Lung (tissue), 17 donors: ENCODE measurements at places on chromosomes 5 and 9.

DNA sequence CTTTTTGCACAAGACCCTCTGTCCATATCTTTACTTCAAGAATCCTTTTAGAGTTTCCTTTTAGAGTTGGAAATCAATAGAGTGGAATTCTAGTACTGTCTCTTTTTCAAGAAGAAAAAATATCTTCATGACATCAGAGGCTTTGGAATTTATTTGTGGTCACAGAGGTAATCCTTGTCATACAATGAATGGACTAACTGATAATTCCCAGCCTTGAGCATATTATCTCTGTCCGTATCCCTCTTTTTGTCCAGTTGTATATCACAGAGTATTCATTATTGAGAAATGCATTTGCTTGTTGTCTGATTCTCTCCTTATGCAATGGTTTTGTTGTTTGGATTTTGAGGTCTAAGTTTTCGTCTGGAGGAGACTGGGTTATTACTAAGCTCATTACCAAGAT is 82.0 kb upstream of the HAPLN1 start:
- no peak for DNase-seq

GRCh38 chr5:5270958-5271785 is 131.0 kb downstream of the ADAMTS16 start:
- DNase-seq = peak; percentile 73

- no peak for DNase-seq
Measured at GRCh38 chr9:86043999-86044398, 55.4 kb downstream of the GOLM1 start.

- DNase-seq = peak; percentile 30
Measured at GRCh38 chr9:122252796-122253195, 11.8 kb downstream of the RBM18 start.

DNA sequence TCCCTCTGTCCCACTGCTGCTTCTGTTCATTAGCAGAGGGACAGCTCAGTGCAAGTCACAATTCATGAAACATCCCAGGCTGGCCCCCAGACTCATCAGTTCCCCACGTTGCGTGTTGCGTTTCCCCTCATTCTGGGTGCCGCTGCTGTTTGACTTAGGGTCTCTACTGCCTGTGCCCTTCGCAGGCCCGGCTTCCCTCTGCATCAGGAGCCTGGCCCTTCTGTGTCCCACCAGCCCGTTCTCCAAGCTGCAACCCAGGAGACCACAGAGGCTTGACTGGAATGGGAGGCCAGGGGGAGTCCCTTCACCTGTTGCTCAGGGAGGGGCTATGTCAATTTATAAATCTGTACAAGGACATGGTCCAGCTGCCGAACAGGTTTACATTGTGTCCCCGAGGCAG is 53.9 kb upstream of the SUSD3 start:
- DNase-seq = no peak

DNA sequence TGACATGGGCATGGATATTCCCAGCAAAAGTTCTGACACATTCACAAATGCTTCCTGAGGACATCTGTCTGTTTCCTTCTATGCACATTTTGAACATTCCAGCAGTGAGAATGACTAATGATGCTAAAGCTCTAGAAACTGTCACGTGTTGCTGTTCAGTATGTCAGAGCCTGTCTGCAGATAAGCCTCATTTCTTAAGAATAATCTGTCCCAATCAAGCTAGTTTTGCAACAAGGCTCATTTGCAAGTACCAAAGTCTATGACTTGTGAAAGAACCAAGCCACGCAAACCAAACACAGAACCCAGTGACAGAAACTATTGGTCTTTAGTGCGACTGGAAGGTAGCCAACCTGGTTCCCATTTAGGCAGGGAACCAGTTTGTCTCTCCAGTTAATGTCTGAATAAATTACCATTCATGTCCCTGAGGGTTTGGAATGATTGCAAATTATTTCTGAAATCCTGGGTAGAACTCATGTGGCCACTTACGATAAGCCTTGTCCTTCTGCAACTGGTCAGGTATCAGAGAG is 178.5 kb downstream of the C9orf152 start:
- DNase-seq = no peak

DNA sequence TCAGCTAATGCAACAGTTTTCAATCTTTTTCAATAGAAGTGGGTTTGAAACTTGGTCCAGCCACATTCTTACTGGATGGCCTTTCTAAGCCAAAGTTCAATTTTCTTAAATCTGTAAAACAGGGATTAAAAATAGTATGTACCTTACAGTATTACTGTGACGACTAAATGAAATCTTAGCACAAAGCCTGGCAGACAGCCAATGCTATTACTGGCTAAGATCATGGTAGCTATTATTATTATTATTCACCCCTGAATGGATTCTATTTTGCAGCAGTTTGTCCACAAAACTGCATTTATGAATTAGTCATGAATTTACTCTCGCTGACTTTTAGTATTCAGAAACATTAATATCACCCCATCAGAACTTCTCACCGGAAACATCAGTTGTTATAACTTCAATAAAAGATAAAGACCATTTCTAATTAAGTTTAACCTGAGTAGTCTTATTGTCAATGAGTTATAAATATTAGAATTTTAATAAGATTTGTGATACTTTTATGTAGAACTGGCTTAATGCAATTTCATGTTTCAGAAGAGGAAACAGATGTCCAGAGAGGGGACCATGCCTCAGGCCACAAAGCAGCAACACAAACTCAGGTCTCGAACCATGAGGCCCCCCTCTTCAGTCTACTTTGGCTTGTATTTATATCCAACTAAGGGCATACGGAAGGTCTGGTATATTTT is 468.2 kb downstream of the ARHGEF28 start:
- DNase-seq = peak; percentile 53

DNA sequence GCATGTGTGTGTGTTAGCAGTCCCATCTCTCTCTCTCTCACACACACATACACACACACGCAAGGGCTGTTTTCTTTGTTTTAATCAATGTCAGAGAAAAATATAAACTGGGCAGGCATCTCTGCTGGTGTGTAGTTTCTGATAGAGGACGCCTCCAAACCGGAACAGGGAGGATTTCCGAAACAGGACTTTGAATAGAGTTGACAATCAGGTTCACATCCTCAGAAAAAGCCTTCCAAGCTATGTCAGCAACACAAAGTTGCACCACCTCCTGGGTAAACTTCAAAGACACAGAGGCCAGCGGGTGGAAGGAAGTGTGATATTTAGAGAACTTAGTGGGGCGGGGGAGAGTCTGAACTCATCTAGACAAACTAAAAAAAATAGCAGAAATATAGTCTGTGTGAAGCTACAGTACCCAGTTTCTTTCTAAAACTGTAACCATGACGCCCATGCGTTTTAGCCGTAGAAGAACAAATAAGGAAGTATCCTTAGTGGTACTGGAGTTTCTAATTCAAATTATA is 1.2 kb downstream of the ST8SIA4 start:
- peak; percentile 83 for DNase-seq

DNA sequence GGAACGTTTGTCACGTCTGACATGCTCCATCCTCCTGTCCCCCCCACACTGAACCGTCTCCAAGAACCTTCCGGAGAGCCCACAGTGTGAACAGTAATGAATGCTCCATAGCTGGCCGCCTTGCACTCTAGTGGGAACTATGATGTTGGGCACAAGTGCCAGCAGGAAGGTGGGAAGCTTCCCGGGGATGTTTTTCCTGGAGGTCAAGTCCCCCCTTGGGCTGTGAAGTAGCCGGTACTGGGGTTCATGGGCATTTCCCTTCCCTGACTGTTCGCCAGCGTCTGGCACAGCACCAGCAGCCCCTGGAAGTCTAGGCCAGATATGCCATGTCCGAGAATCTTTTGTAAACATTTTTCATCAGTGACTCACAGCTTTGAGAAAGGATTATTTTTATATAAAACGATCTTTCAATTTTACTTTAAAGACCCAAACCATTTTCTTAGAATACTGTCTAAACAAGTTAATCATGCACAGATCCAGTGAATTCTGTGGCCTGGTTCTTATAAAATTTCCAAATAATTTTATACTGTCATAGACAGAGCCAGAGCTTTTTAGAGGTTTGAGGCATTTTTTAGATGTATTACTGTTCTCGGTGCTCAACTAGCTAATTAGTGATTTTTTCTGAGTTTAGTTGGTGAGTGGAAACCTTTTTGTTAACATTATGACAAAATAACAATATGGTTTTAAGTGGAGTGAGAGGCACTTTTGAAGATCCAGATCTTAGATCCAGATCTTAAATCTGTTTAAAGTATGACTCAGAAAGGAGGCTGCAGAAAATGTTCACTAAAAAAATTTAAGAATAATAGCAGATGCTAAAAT is 11.6 kb downstream of the ABL1 start:
- DNase-seq = peak; percentile 65

GRCh38 chr5:139958432-139959148 is 84.5 kb downstream of the NRG2 start:
- DNase-seq = no peak

GRCh38 chr5:179301796-179302195 is 43.5 kb downstream of the ADAMTS2 start:
- DNase-seq = peak; percentile 18

GRCh38 chr5:156949424-156949823 is 13.6 kb downstream of the TIMD4 start:
- DNase-seq = no peak

DNA sequence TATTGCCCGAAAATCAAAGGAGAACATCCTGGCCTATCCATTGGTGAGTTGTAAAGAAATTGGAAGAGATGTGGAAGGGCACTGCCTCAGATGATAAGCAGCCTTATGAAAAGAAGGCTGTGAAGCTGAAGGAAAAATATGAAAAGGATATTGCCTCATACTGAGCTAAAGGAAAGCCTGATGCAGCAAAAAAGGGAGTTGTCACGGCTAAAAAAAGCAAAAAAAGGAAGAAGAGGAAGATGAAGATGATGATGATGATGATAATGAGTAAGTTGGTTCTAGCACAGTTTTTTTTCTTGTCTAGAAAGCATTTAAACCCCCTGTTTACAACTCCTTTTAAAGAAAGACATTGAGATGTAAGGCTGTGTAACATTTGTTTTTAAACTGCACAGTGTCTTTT is 59.8 kb upstream of the ZBED3 start:
- no peak for DNase-seq

GRCh38 chr9:83125671-83126070 is 62.7 kb upstream of the RASEF start:
- DNase-seq = no peak

GRCh38 chr9:121292801-121293241 is 24.9 kb downstream of the GSN start:
- no peak for DNase-seq

DNA sequence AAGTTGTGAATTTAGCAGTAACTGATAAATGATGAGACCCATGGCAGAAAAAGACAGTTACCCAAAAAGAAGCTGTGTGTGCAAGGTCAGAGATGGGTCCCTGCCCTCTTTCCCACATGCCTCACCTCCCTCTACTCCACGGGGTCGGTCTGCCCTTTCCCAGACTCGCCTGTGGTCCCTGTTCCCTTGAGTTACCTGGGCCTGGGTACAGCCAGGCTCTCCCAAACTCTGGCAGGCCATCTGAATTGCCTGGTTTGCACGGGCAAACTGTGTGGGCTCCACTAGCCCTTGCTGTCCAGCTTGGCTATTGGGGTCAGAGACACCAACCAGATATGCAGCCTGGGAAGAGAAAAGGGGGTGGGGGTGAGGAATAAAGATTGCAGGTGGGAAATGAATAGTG is 18.4 kb upstream of the TPM2 start:
- DNase-seq = no peak

- no peak for DNase-seq
Measured at GRCh38 chr9:97280755-97281330, 26.6 kb upstream of the CCDC180 start.

GRCh38 chr5:160921423-160922285 is 69.6 kb upstream of the ATP10B start:
- no peak for DNase-seq

- DNase-seq = no peak
Measured at GRCh38 chr5:58358501-58359178, 101.2 kb downstream of the PLK2 start.

DNA sequence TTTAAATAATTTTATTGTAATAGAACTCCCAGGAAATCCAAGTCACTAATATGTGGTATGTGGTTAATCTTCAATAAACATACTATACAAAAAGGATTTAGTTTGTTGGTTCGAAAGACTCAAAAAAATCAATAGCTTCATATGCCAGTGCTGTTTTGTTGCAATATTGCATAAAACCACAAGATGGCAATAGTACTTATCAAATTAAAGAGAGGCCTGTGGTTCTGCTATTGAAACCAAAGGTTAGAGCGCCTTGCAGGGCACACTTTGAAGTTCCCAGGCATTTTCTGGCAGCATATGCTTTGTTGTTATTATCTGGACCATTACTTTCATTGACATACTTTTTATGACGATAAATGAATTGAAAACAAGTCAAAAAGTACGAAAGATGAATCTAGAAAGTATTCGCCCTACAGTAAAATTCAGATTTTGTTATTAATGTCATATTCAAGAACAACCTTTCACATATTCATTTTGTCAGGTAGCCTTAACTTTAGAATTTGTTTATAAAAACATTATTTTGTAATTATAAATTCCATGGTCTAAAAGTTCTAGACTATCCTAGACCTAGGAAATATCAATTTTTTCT is 316.3 kb downstream of the MCTP1 start:
- peak; percentile 78 for DNase-seq

DNA sequence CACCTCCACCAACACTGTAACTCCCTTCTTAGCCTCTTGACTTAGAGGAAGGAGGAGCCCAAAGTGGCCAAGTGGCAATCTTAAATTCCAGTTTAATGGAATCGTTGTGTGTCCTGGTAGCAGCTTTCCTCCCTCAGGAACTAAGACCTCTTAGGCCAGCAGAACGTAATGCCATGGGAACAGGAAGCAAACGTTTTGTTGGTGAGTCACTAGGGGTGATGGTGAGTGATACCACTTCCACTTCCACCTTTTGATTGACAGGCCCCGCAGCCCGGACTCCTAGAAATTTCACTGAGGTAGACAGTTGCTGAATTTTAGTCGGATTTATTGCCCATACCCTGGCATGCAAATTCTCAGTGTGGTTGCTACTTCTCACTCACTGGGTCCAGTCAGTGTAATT is 94.2 kb upstream of the FBN2 start:
- DNase-seq = no peak

- no peak for DNase-seq
Measured at GRCh38 chr9:138100711-138101350, 223.2 kb downstream of the CACNA1B start.

GRCh38 chr5:132873119-132873929 is at the start of gene LEAP2:
TSS of gene LEAP2 (plus strand) at chr5:132873668. CDS start at chr5:132873695, 27 bp downstream.
- DNase-seq = no peak

DNA sequence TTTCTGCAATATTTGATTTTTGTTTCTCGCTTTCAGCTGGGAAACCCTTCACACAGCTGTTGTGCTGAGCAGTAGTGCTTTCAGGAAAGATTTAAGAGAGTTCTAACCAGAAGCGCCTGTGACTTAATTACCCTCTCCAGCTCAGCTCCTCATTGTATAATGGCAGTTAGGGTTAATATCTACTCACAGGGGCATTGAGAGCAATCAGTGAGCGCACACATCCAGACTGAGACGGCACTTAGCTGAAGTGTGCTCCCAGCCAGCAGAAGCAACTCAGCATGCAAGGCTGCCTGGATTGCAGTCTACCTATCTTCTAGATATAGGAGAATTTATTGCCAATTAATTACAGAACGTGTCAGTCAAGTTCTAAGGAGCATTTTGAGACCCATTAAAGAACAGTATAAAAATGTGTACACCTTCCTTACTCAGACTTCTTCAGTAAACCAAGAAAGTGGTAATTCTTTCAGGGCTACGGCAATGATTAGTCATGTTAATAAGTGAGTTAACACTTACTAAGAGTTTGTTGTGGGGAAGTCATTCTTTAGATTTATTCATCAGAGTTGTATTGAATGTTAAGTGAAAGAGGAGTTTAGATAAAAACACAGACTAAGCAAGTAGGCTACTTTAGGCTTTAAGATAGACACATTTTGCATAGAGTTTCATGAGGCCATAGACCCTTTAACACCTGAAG is 111.7 kb upstream of the PCAT7 start:
- no peak for DNase-seq

GRCh38 chr9:78775696-78776295 is 478.9 kb downstream of the PSAT1 start:
- DNase-seq = no peak
